ENCODE measurements at places on chromosomes 2 and 18. TPM values are rescaled to one million over a fixed set of nuclear protein-coding genes. Genes with fewer than 3 reads are reported as not detected.
A peak's percentile ranks its signal among the peaks of the same experiment; 100 is the strongest.

G6PC2 gene
- not detected for total RNA-seq

REG3A gene
- not detected for total RNA-seq

HS1BP3 gene
- 41.9 TPM for total RNA-seq

SGPP2 gene
- 5.2 TPM for total RNA-seq

EVA1A gene
- 40.8 TPM for total RNA-seq

IL37 gene
- total RNA-seq, result 0.37 TPM

LTBP1 gene
- 45.0 TPM for total RNA-seq

CKAP2L gene
- 2.3 TPM for total RNA-seq

ST3GAL5 gene
- total RNA-seq, result 70.2 TPM

DNA sequence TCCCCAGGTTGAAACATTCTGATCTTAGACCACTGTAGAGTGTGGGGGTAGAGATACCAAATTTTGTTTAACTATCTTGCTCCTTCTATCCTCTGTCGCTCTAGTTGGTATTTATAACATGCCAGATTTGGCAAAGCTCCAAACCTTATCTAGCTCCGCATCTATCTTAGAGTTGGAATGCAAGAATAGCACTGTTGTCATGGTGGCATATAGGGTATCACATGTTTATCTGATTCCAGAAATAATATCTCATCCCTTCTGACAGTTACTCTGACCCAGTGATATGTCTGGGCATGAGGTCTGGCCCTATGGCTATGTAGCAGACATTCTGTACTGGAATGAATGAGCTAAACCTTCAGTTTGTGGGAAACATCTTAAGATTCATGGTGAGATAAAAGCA is 51.7 kb downstream of the CABYR start:
- peaks cover 5% of the 10 kb centered on the region for H3K4me1 ChIP-seq
- no peak overlapping the region for H3K4me3 ChIP-seq
- H3K27ac ChIP-seq, result no peak overlapping the region
- no peaks in the 10 kb centered on the region for H3K27me3 ChIP-seq

- DNase-seq, result no peak
- no peak overlapping the region for H3K4me3 ChIP-seq
- no peak overlapping the region for H3K27ac ChIP-seq
- no peaks in the 10 kb centered on the region for H3K4me1 ChIP-seq
- H3K27me3 ChIP-seq, result no peaks in the 10 kb centered on the region
Measured at GRCh38 chr18:2083691-2084090, 487.6 kb downstream of the METTL4 start.

GRCh38 chr2:146990311-146991054 is 854.3 kb upstream of the ACVR2A start:
- no peaks in the 10 kb centered on the region for H3K36me3 ChIP-seq
- H3K4me3 ChIP-seq, result no peak overlapping the region
- H3K4me1 ChIP-seq, result no peaks in the 10 kb centered on the region
- no peaks in the 10 kb centered on the region for H3K27me3 ChIP-seq
- H3K27ac ChIP-seq, result no peak overlapping the region

DNA sequence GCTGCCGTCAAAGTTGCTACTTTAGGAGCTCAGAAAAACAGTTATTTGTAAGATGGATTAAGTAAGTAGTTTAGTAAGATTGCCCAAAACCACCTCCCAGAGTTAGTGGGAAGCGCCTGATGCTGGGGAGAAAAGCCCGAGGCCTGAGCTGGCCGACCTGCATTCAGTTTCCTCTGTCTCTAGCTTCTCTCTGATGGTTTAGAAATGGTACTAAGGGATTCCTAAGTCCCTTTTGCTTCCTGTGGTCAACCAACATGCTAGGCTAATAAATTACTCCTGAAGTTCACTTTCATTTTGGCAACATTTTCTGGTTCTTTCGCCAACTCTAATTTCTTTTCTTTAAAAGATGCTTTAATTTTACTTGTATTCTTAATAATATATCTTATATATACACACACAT is 60.1 kb downstream of the ASAP2 start:
- H3K36me3 ChIP-seq, result no peaks in the 10 kb centered on the region
- H3K4me1 ChIP-seq, result peaks cover 28% of the 10 kb centered on the region
- no peaks in the 10 kb centered on the region for H3K27me3 ChIP-seq
- H3K4me3 ChIP-seq, result no peak overlapping the region

DNA sequence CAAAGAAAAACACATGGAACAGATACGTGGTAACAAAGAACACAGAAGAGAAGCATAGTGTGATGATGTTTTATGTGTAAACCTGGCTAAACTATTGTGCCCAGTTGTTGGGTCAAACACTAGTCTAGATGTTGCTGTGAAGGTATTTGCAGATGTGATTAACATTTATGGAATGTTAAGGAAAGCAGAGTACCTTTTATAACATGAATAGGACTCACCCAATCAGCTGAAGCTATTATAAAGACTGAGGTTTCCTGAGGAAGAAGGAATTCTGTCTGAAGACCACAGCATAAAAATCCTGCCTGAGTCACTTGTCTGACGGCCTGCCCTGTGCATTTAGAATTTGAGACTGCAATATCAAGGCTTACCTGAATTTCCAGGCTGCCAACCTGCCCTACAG is 253.1 kb downstream of the DYM start:
- no peak overlapping the region for H3K4me3 ChIP-seq
- no peaks in the 10 kb centered on the region for H3K27me3 ChIP-seq
- H3K27ac ChIP-seq, result no peak overlapping the region
- H3K4me1 ChIP-seq, result no peaks in the 10 kb centered on the region
- no peaks in the 10 kb centered on the region for H3K36me3 ChIP-seq

DNA sequence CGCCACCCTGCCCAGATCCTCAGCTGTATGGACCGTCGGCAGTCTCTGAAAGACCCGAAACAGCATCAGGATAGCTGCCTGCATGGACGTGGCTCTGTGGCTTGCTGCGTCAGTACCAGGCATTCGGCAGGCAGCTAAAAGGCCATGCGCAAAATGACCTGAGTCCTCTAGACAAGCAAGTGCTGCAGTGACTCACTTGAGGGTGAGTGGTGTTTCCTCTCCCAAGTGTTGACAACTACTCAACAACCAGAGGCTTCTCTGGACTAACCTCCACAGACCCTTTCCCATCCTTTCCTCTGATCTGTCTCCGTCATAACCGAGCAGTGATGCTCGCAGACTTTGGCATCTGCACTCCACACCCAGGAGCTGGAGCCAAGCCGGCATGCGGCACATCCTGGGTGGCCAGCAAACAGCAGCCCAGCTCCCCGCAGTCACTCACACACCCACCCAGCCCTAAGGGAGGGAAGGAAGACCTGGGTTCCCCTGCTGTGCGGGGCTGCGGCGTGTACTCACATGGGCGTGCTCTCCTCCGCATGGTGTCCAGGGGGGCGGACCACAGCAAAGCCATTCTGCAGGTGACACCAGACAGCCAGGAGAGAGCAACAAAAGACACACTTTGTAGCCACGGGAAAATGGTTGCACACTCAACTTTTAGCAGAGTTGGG is 239.3 kb downstream of the TWIST2 start:
- no peak overlapping the region for H3K4me3 ChIP-seq
- H3K27ac ChIP-seq, result no peak overlapping the region
- DNase-seq, result peak; percentile 64

- H3K27ac ChIP-seq, result no peak overlapping the region
- H3K4me1 ChIP-seq, result no peaks in the 10 kb centered on the region
- H3K27me3 ChIP-seq, result no peaks in the 10 kb centered on the region
- H3K36me3 ChIP-seq, result no peaks in the 10 kb centered on the region
Measured at GRCh38 chr2:151192681-151193080, 69.0 kb downstream of the RBM43 start.

DNA sequence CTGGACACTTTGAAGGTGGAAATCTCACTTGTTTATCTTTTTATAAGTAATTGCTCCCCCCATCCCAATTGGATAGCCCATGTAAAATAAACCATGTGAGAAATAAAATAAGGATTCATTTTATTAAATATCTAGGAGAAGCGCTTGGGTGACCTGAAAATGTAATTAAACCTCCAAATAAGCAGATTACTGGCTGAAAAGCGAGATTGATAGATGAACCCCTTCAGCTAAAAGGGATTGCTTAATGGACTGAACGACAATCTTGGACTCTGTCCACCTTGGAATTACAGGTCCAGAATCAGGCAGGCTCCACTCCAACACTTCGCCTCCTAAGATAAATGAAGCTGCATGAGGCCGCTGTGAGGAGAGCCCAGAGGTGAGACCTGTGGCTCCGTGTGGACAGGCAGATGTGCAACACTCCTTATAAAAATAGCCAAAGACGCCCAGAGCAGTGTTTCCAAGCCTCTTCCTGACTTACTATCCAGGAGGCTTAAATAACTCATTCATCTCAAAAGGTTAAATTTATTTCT is 441.5 kb downstream of the MTX2 start:
- no peaks in the 10 kb centered on the region for H3K4me1 ChIP-seq
- no peak overlapping the region for H3K4me3 ChIP-seq
- no peak for DNase-seq

GRCh38 chr2:65790676-65790935 is 358.2 kb upstream of the SPRED2 start:
- DNase-seq, result no peak
- H3K36me3 ChIP-seq, result no peaks in the 10 kb centered on the region
- H3K27ac ChIP-seq, result no peak overlapping the region
- H3K27me3 ChIP-seq, result no peaks in the 10 kb centered on the region

- DNase-seq, result no peak
- peaks cover 5% of the 10 kb centered on the region for H3K4me1 ChIP-seq
- no peak overlapping the region for H3K4me3 ChIP-seq
Measured at GRCh38 chr2:129756276-129756675, 223.2 kb upstream of the RAB6C start.

GRCh38 chr2:214014551-214015220 is 396.2 kb upstream of the VWC2L start:
- no peak overlapping the region for H3K27ac ChIP-seq
- H3K4me1 ChIP-seq, result no peaks in the 10 kb centered on the region
- no peak overlapping the region for H3K4me3 ChIP-seq
- no peaks in the 10 kb centered on the region for H3K27me3 ChIP-seq

GRCh38 chr18:62720766-62721613 is 5.6 kb downstream of the PHLPP1 start:
- peaks cover 24% of the 10 kb centered on the region for H3K4me1 ChIP-seq
- no peaks in the 10 kb centered on the region for H3K27me3 ChIP-seq
- DNase-seq, result no peak
- H3K4me3 ChIP-seq, result no peak overlapping the region
- H3K27ac ChIP-seq, result no peak overlapping the region

- H3K27ac ChIP-seq, result no peak overlapping the region
- no peak overlapping the region for H3K4me3 ChIP-seq
- no peaks in the 10 kb centered on the region for H3K27me3 ChIP-seq
- DNase-seq, result no peak
- no peaks in the 10 kb centered on the region for H3K4me1 ChIP-seq
- no peaks in the 10 kb centered on the region for H3K36me3 ChIP-seq
Measured at GRCh38 chr2:178707476-178707875, 99.7 kb downstream of the TTN start.

DNA sequence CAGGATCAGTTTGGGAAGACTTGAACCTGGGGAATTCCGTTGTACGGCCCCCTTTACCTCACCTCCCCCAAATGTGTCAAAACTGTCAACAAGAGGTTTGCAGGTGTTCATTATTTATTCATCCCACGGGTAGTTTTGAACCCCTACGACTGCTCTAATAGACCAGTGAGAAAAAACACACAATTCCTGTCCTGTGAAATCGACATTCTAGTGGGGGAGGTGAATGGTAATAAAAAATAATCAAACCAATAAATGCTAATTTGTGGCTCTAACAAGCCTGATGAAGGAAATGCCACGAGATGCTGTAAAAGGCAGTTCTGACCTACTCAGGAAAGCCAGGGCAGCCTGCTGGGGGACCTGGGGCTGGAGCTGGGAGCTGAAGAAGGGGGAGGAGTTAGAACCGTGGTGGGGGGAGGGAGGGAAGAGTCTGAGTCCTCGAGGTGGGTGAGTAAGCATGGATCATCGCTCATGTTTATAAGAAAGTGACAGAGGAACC is 463 bp upstream of the DNAJB2 start:
- H3K27me3 ChIP-seq, result no peaks in the 10 kb centered on the region
- peak overlapping the region; percentile 97 for H3K27ac ChIP-seq
- H3K4me1 ChIP-seq, result peaks cover 24% of the 10 kb centered on the region
- H3K4me3 ChIP-seq, result no peak overlapping the region
- H3K36me3 ChIP-seq, result peaks cover 32% of the 10 kb centered on the region
- DNase-seq, result no peak

DNA sequence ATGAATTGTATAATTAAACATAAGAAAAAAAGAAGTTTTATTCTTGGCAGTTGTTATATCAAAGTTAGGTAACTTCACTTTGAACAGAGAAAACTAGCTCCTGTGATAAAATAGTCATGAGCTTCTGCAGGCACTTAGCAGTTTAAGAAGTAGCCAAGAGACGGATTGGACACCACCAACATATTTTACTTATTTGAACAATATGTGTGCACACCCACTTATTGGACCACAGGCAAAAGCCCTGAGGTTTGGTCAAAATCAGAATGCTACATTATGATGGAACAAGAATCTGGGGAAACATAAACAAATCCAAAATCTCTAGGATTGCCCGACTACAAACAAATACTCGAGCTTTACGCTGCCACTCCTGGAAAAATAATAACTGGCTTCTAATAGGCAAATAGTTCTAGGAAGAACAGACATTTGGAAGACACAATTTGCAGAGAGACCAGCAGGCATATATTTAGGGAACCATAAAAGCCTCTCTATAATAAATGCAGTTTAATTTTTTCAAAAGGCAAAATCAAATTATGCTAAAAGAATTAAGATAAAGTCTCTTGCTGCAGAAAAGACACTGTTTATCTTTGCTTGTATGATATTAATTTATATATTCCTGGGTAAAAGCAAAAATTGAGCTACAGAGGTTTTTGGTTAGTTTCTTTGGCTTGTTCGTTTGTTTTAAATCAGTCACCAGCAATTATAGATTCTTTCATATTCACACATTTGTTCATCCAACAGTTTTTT is 117.9 kb downstream of the CDC42EP3 start:
- H3K27ac ChIP-seq, result no peak overlapping the region
- H3K4me3 ChIP-seq, result no peak overlapping the region
- no peaks in the 10 kb centered on the region for H3K27me3 ChIP-seq
- H3K4me1 ChIP-seq, result no peaks in the 10 kb centered on the region
- H3K36me3 ChIP-seq, result no peaks in the 10 kb centered on the region

DNA sequence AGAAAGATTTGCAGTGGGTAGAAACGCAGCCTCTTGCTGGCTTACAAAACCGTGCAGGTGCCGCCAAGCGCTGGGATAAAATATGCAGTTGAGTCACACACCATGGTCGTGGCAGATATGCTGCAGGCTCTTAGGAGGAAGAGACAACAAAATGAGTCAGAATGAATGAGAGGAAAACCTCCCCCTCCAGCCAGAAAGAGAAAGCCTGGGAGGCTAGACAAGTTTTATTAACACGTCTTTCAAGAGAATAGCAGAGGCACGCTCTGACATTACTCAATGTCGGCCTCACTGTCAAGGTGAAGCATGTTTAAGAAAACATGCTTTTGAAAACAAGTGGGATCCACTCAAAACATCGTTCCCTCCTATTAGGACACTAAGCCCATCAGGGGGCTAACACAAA is 37.1 kb upstream of the ZCCHC2 start:
- no peak overlapping the region for H3K4me3 ChIP-seq
- peak; percentile 43 for DNase-seq
- H3K4me1 ChIP-seq, result no peaks in the 10 kb centered on the region
- H3K36me3 ChIP-seq, result no peaks in the 10 kb centered on the region
- H3K27me3 ChIP-seq, result no peaks in the 10 kb centered on the region
- no peak overlapping the region for H3K27ac ChIP-seq

GRCh38 chr18:7000484-7001096 is 117.0 kb downstream of the LAMA1 start:
- H3K36me3 ChIP-seq, result no peaks in the 10 kb centered on the region
- no peak overlapping the region for H3K4me3 ChIP-seq
- no peaks in the 10 kb centered on the region for H3K27me3 ChIP-seq
- H3K27ac ChIP-seq, result no peak overlapping the region
